ENCODE measurements at places on chromosomes 16 and 17.
A peak's percentile ranks its signal among the peaks of the same experiment; 100 is the strongest.

DNA sequence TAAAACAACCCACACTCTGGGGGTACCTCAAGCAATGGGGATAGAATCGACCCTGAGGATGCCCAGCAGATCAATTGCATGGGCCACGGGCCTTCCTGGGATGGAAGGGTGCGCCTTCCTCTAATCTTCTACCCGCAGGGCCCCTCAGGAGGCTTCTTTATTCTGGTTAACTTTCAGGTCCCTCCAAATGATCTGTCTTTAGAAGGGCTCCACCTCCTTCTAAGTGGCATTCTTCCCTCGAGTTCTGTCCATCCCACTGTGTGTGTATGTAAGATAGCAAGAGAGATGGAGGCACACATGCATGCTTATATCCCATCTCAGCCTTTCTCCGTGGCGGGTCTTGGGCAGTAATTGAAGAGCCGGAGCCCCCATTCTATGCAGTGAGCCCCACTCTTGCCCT lies 125.7 kb downstream of the MRM1 start:
- no peak for DNase-seq
- peak overlapping the region; percentile 45 for H3K27ac ChIP-seq
- no peaks in the 10 kb centered on the region for H3K36me3 ChIP-seq
- peaks cover 59% of the 10 kb centered on the region for H3K4me1 ChIP-seq

DNA sequence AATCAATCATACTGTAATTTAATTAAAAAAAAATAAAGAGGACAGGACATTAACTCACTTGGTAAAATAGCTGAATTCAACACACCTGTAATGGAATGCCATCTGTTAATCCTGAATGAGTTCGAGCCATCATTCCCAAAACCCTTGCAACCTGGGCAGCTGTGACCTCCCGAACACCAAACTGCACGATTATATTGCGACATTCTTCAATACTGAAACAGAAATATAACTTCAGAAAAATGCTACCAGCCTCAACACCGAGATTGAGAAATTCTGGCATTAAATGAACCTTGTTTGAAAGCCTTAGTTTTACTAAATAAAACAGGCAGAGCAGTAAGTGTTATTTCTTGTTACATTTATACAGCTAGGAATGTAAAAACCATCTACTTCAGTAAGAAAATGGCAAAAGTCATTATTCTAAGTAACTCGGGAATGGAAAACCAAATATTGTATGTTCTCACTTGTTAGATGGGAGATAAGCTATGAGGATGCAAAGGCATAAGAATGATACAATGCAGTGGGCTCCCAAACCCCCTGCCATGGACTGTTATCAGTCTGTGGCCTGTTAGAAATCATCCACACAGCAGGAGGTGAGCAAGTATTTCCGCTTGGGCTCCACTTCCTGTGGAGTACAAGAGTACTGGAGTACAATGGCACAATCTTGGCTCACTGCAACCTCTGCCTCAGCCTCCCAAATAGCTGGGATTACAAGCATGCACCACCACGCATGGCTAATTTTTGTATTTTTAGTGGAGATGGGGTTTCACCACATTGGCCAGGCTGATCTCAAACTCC lies 46.5 kb downstream of the CNOT1 start:
- no peaks in the 10 kb centered on the region for H3K27me3 ChIP-seq
- H3K4me1 ChIP-seq = no peaks in the 10 kb centered on the region
- no peak for DNase-seq

GRCh38 chr16:56369202-56369601 lies 56.1 kb downstream of the AMFR start:
- H3K4me3 ChIP-seq = no peak overlapping the region
- no peak for DNase-seq
- H3K27me3 ChIP-seq = no peaks in the 10 kb centered on the region
- H3K4me1 ChIP-seq = peaks cover 5% of the 10 kb centered on the region
- peaks cover 24% of the 10 kb centered on the region for H3K36me3 ChIP-seq

- H3K4me1 ChIP-seq = no peaks in the 10 kb centered on the region
- H3K4me3 ChIP-seq = no peak overlapping the region
- no peaks in the 10 kb centered on the region for H3K27me3 ChIP-seq
- no peak for DNase-seq
These were observed 31.1 kb downstream of the DHRS7C start for GRCh38 chr17:9760266-9760665.

- H3K36me3 ChIP-seq = peaks cover 6% of the 10 kb centered on the region
- DNase-seq = no peak
- H3K4me1 ChIP-seq = no peaks in the 10 kb centered on the region
- H3K4me3 ChIP-seq = no peak overlapping the region
These were observed 57.8 kb upstream of the CACNG5 start for GRCh38 chr17:66776999-66777688.

- no peaks in the 10 kb centered on the region for H3K27me3 ChIP-seq
- peaks cover 39% of the 10 kb centered on the region for H3K36me3 ChIP-seq
- H3K4me3 ChIP-seq = no peak overlapping the region
- no peak overlapping the region for H3K27ac ChIP-seq
These were observed 46.4 kb upstream of the PIK3R6 start for GRCh38 chr17:8913879-8914278.

GRCh38 chr16:88651276-88651988 lies 579 bp upstream of the CYBA start:
- DNase-seq = peak; percentile 65
- peaks cover 24% of the 10 kb centered on the region for H3K4me1 ChIP-seq
- peaks cover 5% of the 10 kb centered on the region for H3K36me3 ChIP-seq
- H3K27me3 ChIP-seq = no peaks in the 10 kb centered on the region

- H3K4me1 ChIP-seq = no peaks in the 10 kb centered on the region
- DNase-seq = no peak
- H3K27ac ChIP-seq = no peak overlapping the region
- no peaks in the 10 kb centered on the region for H3K27me3 ChIP-seq
These were observed 13.3 kb upstream of the CAVIN1 start for GRCh38 chr17:42436391-42436790.

DNA sequence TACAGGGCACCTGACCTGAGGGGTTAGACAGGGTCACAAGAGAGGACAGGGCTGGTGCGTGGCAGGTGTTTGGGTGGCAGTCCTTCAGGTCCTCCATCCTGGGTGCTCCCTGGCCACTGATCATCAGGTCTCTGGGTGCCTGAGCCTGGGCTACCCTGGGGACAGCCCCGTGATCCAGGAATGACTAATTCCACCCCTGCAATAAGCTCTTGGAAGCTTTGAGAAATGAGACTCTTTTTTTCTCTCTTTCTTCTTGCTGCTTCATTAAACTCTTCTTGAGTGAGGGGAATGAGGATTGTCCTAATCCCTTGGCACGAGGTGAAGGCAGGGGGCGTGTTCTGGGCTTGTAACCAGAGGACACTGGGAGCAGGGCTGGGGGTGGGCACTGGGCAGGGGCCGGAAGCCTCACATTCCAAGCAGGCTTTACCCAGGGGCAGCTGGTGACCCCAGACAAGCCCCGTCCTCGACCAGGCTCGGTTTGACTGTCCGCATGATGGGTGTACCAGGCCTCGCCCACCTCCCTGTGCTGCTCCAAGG lies 21.4 kb upstream of the SPNS2 start:
- DNase-seq = no peak
- H3K27me3 ChIP-seq = no peaks in the 10 kb centered on the region
- peaks cover 19% of the 10 kb centered on the region for H3K4me1 ChIP-seq
- H3K36me3 ChIP-seq = no peaks in the 10 kb centered on the region
